Activated B cell treated with CpG ODN at 0.5 μM for 24 hours (primary cell): ENCODE measurements at places on chromosomes 1 and 21.

GRCh38 chr1:154239491-154239890, 18.7 kb downstream of the UBAP2L start:
- DNase-seq = no peak
- H3K27ac ChIP-seq = no peak overlapping the region
- peaks cover 3% of the 10 kb centered on the region for H3K4me1 ChIP-seq
- no peaks in the 10 kb centered on the region for H3K27me3 ChIP-seq
- peaks cover 95% of the 10 kb centered on the region for H3K36me3 ChIP-seq
- H3K4me3 ChIP-seq = no peak overlapping the region

DNA sequence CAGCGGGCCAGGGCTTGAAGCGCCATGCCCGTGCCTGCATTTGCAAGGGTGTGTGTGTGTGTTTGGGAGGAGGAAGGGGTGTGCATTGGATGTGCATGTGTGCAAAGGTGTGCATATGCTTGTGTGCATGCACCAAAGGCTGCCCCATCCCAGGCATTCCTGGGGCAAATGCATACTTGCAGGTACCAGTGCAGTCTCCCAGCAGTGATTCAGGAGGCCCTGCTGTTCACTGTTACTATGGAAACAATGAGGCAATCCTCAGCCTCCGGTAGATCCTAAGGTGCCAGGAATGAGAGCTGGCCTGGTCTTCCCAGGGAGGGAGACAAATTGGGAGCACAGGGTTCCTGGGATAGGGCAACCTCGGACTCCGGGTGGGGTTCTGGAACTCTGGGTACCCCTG, 7.5 kb upstream of the FNDC5 start:
- peaks cover 8% of the 10 kb centered on the region for H3K4me1 ChIP-seq
- H3K36me3 ChIP-seq = no peaks in the 10 kb centered on the region
- no peak overlapping the region for H3K4me3 ChIP-seq

DNA sequence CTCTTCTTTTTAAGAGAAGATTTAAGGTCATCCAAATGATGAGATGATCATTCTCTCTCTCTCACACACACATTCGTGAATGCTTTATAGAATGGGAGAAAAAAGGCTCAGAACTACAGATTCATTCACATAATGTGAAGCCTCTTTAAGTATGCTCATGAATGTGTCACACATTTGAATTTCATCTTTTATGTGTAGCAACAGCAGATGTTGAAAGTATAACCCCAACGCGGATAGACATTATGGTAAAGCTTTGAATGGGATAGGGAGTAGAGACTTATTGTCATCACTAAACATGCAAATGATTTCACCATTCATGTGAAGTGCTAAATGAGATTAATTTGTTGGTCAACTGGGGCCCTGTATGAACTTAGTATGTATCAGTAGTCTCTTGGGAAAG, 15.7 kb upstream of the PKN2 start:
- no peaks in the 10 kb centered on the region for H3K36me3 ChIP-seq
- H3K27ac ChIP-seq = no peak overlapping the region
- peaks cover under 1% of the 10 kb centered on the region for H3K4me1 ChIP-seq
- no peak overlapping the region for H3K4me3 ChIP-seq
- peaks cover 4% of the 10 kb centered on the region for H3K27me3 ChIP-seq
- no peak for DNase-seq

DNA sequence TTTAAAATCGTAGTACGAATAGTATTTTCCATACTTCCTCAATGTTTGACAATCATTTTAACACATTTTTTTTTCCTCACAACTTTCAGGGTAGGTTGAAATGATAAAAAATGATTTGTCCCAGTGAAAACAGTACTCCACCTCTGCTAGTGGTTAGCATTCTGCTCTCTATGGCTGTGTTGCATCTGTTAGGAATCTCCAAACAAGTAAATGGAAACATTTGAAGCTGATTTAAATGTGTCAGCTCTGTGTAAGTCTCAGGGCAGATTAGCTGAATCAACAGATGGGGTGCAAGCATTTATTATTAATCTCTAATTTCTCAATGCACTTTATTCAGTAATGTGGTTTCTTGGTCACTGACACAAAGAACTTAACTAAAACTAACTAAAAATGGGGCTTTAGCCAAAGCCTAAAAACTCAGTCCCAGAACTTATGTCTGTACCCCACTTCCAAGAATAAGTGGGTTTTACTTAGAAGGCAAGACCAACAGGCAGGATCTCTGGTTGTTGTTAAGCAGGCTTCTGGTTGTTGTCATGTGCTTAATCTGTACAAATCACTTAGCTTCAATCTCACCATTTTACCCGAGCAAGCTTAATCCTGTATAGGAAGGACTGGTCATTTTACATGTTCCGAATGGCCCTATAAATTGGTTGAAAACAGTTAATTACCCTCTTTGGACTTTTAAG, 67.8 kb downstream of the PRRX1 start:
- H3K4me3 ChIP-seq = no peak overlapping the region
- no peak overlapping the region for H3K27ac ChIP-seq
- no peaks in the 10 kb centered on the region for H3K4me1 ChIP-seq
- H3K36me3 ChIP-seq = no peaks in the 10 kb centered on the region
- H3K27me3 ChIP-seq = peaks cover 7% of the 10 kb centered on the region
- no peak for DNase-seq

GRCh38 chr1:103156966-103157365, 48.6 kb upstream of the COL11A1 start:
- H3K27ac ChIP-seq = no peak overlapping the region
- H3K36me3 ChIP-seq = no peaks in the 10 kb centered on the region
- H3K27me3 ChIP-seq = no peaks in the 10 kb centered on the region
